ENCODE measurements at places on chromosomes 3 and 15.

DNA sequence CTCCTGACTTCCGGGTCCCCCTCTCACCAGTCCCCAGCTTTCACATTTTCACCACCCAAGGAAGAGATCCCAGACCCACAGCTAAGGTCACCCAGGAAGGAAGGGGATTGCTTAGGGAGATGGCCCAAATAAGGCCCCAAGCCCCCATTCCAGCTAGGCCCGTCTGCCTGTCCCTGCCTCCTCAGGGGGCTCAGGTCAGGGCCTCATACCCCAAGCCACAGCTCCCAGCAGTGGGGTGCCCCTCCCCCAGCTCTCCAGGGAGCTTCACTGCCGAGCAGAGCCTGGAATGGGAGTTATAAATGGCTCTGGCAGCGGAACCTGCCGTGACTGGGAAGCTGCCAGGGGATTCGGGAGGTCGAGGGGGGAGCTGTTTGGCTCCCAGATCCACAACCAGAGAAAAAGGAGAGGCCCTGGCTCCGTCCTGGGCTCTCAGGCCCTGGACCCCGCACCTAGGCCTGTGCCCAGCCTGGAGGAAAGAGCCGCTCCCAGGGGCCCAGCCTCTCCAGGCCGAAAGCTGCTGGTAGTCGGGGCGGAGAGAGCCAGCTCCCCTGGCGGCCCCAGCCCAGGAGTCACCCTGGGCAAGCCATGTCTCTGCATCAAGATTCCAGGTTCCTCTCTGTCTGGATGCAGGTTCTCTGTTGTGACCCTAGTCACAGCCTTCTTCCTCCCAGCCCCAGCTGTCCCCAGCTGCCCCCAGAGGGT lies 550 bp downstream of the CCDC9B start:
- DNase-seq = no peak

GRCh38 chr3:45684327-45684892 lies 4.8 kb upstream of the SACM1L start:
- no peak for DNase-seq

- DNase-seq = peak; percentile 78
These were observed 1.6 kb downstream of the OXTR start for GRCh38 chr3:8767667-8768363.

GRCh38 chr15:77144026-77144425 lies 73.1 kb upstream of the TSPAN3 start:
- DNase-seq = no peak

DNA sequence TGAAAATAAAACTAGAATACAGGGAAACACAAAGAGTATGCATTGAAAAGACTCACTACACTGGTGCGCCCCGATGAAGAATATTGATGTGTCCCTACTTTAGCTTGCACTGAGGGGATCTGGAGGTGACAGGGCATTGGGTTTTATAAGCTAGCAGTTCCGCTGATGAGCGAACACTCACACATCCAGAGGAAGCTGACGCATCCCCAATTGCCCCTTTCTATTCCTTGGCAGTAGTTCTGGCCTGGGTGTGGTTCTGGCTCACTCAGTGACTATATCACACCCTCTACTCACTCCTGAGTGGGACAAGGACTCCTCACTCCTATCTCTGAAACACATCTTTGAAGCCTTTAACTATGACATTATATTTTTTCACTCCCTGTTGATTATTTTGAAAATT lies 71.0 kb downstream of the B3GNT5 start:
- DNase-seq = no peak

GRCh38 chr3:197337656-197338055 lies 39.2 kb upstream of the DLG1 start:
- no peak for DNase-seq

GRCh38 chr3:1057436-1057835 lies 35.4 kb upstream of the CNTN6 start:
- DNase-seq = no peak

DNA sequence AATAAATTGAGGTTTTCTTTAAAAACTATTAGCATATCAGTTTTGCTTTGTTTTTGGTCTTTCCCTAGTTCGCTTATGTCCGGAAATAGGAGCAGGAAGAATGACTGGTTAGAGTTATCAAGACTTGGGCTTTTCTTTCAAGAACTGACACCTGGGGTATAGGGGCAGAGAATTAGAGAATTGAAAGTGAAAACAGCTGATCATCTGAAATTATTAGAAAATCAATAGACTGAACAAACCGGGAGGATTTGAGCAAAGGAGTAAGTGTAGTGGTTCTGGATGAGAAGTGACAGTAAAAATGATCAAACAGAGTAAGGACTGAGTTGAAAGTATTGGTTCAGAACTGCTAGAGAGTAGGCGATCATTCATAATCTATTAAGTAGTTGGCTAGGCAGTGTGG lies 6.0 kb downstream of the MINDY2 start:
- no peak for DNase-seq

- no peak for DNase-seq
These were observed 19.9 kb upstream of the ABHD5 start for GRCh38 chr3:43670635-43671522.
